T-helper 9 cell (primary cell): ENCODE measurements at places on chromosomes 12 and 14.

DNA sequence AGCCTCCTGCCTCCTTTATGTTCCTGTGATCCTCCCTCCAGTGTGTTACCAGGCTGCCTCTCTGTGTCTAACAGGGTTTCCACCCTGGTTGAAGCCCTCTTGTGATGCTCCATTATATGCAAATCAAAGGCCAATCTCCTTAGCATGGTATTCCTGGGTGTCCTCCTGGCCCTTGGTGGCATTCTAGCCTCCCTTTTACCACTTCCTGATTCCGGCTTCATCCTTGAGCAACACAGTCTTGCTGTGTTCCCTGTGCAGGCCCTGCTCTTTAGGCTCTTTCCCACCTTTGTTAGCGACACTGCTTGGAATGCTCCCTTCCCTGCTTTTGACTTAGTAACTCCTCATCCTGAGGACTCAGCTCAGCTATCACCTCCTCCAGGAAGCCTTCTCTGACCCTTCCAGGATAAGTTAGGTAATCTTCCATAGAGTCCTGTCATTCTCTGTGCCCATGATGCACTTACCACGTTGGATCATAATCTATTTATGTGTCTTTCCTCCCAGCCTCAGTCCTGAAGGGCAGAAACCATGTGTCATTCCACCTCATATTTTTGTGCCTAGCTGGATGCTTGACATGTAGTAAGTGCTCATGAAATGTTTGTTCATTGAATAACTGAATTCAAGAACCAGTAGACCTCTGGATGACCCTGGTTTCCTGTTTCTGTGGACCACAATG lies 37.3 kb downstream of the PRKCH start:
- no peak for DNase-seq

- DNase-seq, result no peak
Observed at GRCh38 chr12:69096669-69097335, 142.6 kb upstream of the CPSF6 start.

DNA sequence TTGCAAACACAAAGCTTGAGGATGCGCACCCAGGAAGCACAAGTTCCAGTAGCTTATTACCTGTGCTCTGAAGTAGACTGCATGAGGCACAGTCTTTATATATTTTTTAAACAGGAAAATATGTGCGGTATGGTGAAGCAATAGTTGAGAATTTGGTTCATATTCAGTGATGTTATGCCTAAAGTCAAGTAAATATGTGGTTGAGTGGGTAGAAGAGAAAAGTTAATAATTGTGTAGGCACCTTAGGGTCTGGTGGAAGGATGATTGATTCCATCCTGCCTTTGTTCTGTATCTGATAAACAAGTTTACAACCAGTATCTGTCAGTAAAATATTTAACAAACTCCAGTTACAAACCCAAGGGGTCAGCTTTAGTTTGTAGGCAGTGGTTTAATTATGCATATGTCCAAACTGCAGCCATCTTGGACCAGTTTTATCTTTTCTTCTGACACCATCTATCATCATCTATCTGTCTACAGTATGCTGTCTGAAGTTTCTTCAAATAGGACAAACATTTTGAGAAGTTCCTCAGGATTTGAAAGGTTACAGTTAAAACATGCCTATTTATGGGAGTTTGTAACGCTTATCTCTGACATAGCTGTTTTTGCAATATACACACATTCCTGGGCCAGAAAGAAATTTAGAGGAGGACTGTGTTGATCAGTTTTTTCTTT lies 10.8 kb downstream of the SINHCAF start:
- no peak for DNase-seq

DNA sequence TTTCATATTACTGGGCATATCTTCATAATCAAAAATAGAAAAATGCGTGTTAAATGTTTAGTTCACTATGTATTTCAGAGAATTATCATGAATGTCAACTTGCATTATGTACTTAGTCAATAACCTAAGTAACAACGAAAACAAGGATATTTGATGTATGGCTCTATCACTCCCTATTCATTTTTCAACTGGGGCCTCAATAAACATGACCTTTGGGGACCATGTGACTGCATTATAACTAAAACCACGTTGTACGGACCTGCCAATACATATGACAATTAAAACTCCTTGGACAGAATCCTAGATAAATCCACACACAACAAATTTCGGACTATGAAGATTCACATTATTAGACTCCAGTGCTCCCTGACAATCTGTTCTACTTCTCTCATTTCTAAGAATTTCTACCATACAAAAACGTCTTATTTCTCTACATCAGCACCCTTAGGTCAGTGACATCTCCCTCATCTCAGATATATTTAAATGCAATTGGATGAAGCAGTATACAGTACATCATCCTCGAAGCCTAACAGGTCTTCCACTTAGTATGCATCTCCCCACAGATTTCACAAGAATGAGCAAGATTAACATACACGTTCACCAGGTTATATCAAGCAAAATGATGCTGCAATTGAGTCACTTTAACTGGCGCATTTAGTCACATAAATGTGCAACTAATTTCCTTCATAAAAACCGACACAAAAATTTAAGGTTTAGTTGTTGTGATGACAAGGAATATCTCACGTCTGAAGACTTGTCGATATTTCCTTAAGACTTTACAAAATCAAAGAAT lies 1.5 kb downstream of the UBE2N start:
- no peak for DNase-seq

DNA sequence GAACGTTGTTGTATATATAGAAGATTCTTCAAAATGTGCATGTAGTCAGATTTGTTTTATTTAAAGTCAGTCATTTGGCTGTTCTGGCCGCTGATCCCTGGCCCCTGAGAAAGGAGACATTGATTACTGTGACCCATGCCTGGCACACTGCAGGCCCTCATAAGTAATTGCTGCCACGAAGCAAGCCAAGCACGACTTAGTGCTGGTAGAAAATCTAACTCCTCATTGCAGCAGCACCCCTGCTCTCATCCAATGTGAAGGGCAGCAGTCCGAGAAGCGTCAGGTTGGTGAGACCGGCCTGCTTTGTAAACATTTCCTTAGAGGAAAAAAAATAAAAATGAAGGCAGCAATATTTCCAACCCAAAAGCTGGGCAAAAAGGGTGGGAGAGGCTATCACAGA lies 22.8 kb upstream of the TMTC2 start:
- no peak for DNase-seq

DNA sequence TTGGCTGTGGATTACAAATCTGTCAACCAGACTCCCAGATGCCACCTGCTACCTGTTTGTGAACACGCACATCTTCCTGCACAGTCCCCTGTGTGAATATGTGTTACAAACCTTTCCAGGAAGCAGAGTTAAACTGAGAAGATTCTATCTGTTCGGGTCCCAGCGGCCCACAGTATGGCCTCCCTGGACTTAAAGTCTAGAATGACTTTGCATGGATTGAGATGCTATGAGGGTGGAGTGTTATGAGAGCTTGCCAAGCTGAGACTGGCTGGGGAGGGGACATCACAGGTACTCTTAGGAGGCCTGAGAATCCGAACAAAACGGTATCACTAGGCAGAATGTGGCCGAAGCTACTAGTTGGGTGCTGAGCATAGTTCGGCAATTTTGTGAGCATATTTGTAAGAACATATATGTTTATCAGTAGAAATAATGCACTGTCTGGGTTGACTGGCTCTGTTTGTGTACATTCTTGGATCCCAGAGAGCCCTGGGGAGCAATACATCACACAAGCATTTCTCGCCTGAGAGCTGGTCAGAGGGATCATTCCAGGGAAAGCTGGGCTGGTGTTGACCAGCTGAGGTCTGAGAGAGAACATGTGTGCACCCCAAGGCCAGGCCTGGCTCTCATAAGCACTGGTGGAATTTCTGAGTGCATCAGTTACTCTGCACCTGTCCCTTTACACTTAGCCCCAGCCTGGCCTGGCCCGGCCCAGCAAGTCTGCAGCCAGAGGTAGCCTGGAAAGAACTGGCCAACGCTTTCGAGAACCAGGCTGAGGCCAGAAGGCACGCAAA lies 29.8 kb upstream of the LTBP2 start:
- DNase-seq, result no peak

DNA sequence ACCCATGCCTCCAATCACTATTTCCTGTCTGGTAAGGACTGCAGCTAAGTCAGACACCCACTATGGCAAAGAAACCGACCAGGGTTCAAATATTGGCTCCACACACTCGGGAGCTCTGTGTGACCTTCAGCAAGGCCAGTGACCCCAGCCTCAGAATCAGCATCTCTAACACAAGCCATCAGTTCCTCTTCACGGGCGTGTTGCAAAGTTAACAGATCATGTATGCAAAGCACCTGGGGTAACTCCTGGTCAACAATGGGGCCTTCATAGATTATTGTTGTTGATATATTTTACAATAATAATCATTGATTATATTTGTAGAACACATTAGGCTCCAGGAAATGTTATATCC lies 6.2 kb upstream of the FAM222A start:
- no peak for DNase-seq

- DNase-seq, result no peak
Observed at GRCh38 chr14:56129933-56130332, 11.7 kb downstream of the PELI2 start.

DNA sequence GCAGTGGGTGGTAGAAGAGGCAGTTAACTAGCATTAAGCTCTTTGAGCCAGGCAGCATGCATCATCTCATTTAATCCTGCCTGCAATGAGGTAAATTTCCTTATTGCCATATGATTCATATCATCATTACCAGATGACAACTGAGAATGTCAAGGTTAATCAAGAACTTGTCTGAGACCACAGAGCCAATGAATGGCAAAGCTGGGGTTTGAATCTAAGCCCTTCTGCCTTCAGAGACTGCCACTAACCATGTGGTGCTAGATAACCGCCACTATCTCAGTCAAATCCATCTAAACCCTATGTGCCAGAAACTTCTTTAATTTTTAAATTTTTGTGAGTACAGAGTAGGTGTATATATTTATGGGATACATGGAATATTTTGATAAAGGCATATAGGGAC lies 77.8 kb upstream of the GRIP1 start:
- DNase-seq, result no peak

GRCh38 chr14:73743431-73743931 lies 29.3 kb upstream of the PNMA1 start:
- peak; percentile 55 for DNase-seq

DNA sequence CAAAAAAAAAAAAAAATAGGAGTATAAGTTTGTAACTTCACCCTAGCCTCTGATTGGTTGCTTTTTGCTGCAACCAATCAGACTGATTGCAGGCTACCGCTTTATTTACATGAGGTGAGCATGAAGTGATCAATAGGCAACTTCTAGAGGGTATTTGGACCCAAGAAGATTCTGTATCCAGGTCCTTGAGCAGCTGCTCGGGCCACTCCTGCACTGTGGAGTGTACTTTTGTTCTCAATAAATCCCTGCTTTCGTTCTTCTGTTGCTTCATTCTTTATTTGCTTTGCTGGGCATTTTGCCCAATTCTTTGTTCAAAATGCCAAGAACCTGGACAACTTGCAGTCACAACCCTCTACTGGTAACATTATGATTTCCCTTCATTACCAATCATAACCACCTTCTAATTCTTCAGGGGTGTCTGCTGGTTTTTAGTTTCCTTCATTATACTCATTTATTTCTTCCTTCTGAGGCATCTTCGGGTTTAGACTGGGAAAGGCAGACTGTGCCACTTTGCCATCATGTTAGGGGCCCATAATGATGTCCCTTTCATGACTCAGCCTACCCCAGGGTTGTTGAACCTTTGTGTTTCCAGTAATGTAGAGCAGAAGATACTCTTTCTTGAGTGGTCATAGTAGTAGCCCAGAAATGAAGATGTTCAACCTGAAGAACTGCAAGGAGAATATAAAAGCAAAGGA lies 43.4 kb upstream of the LIMA1 start:
- DNase-seq, result no peak

- DNase-seq, result no peak
Observed at GRCh38 chr12:76038176-76038575, 6.6 kb upstream of the PHLDA1 start.

GRCh38 chr12:115774148-115774895 lies 503.2 kb downstream of the MED13L start:
- no peak for DNase-seq

GRCh38 chr12:6763380-6763779 lies 2.8 kb upstream of the PTMS start:
- no peak for DNase-seq

DNA sequence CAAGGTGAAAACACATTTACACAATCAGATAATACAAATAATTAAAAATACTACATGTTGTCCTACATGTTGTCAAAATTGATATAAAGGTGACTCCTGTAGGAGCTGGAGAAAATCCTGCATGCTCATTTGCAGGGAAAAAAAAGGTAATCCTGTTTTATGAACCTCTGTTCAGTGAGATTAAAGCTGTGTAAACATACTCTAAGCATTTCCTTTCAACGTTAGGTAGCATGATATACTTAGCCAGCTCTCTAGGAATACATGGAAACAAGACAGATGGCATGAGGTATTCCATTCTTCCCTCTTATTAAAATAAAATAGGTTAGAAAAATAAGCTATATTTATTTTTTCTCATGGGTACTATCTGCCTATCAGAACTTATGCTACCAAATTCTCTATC lies 635.7 kb upstream of the FLRT2 start:
- DNase-seq, result no peak

GRCh38 chr14:105444859-105445258 lies 25.2 kb downstream of the MTA1 start:
- DNase-seq, result no peak

GRCh38 chr12:69068448-69068847 lies 135.5 kb upstream of the CPM start:
- DNase-seq, result no peak
